Vagina (tissue), 2 donors: ENCODE measurements at places on chromosomes 7 and 10. TPM values are rescaled to one million over a fixed set of nuclear protein-coding genes. Genes with fewer than 3 reads are reported as not detected.

The SEMA3D gene
- total RNA-seq, result 2.2 TPM

DNA sequence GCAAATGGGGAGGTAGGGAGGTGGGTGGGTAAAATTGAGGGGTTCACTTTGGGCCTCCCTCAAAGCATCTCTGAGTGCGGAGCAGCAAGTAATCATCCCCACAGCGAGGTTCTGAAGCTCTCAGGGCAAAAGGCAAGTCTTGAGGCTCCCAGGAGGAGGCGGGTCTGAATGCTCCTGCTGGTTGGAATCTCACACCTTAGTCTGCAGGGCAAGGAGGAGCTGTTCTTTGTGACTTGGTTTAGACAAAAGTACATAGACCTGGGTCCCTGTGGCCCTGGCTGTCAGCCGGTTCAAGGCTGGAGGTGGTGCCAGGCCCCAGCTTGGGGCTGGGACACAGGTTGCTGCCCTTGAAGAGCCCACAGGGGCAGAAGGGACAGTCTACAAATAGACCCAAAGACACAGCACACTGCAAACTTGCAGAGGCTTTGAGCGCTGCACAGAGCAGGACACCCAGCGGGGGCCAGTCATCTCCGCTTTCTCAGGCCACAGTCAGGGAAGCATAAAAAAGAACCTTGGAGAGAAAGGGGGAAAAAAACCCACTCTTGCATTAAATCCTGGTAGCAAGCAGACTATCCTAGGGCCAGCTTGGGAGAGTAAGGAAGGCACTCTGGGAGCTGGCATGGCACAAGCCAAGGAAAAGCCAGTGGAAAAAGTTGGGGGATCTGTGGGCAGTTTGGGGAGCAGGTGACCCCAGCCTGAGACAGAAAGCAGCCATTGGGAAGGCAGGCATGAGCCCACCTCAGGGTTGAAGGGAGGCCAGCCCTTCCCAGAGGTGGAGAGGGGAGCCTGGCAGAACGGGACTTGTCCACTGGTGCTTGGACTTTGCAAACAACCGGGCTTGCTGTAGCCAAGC, 926 bp upstream of the C10orf71 start:
- H3K4me1 ChIP-seq, result peaks cover 13% of the 10 kb centered on the region
- H3K27me3 ChIP-seq, result no peaks in the 10 kb centered on the region
- no peaks in the 10 kb centered on the region for H3K36me3 ChIP-seq
- no peak for DNase-seq
- no peak overlapping the region for H3K27ac ChIP-seq
- H3K4me3 ChIP-seq, result no peak overlapping the region

- no peaks in the 10 kb centered on the region for H3K36me3 ChIP-seq
- H3K27me3 ChIP-seq, result no peaks in the 10 kb centered on the region
- H3K27ac ChIP-seq, result no peak overlapping the region
- H3K4me3 ChIP-seq, result no peak overlapping the region
- DNase-seq, result no peak
Measured at GRCh38 chr10:131694168-131694780, 206.5 kb upstream of the PPP2R2D start.

The VIPR2 gene
- 11.3 TPM for total RNA-seq

The GAD2 gene
- not detected for total RNA-seq

The OPALIN gene
- total RNA-seq, result not detected

The ANKIB1 gene
- total RNA-seq, result 27.7 TPM

GRCh38 chr10:27743877-27744801, 1.5 kb downstream of the MKX start:
- peak overlapping the region; percentile 76 for H3K27ac ChIP-seq
- peak overlapping the region; percentile 70 for H3K4me3 ChIP-seq
- no peak for DNase-seq

The ECHDC3 gene
- total RNA-seq, result 44.2 TPM

DNA sequence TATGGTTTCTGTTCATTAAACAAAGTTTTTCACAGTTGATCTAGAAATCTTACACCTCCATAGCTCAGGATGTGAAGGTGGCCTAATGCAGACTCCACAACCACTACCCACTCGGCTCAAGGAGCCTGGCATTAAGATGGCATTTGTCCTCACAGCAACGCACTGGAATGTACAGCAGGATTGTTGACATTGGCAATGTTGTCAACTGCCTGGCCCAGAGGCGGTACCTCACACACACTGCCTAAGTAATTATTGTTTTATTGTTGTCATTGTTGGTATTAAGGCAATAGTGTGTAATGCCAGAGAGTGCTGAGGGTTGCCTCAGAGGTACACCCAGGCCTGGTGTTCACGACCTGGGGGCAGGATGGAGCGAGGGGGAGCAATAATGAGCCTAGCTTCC, 38.3 kb downstream of the LRRC18 start:
- H3K27me3 ChIP-seq, result no peaks in the 10 kb centered on the region
- H3K27ac ChIP-seq, result no peak overlapping the region
- DNase-seq, result peak; percentile 52
- no peak overlapping the region for H3K4me3 ChIP-seq

The MAP3K8 gene
- total RNA-seq, result 16.5 TPM

The MYPN gene
- total RNA-seq, result not detected

The ADCYAP1R1 gene
- total RNA-seq, result 12.0 TPM

DNA sequence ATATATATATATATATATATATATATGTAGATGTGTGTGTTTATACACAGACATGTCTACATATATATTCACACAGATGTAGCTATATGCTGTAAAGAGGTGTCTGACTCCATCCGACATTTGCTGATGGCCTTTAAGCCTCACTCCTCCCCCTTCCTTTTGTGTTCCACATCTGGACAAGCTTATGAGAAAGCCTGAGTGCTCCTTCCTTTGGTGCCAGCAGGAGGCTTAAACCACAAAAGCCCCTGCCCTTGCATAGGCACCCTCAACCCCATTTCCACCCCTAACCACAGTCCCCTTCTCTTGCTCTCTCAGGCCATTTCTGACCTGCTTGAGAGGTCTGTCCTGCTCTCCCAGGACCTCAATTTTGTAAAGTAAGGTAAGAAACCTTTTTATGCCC, 98.7 kb downstream of the SVOPL start:
- H3K4me1 ChIP-seq, result no peaks in the 10 kb centered on the region
- H3K27ac ChIP-seq, result no peak overlapping the region
- no peak overlapping the region for H3K4me3 ChIP-seq
- no peak for DNase-seq
- H3K36me3 ChIP-seq, result no peaks in the 10 kb centered on the region

The GOLGA7B gene
- total RNA-seq, result 2.5 TPM

DNA sequence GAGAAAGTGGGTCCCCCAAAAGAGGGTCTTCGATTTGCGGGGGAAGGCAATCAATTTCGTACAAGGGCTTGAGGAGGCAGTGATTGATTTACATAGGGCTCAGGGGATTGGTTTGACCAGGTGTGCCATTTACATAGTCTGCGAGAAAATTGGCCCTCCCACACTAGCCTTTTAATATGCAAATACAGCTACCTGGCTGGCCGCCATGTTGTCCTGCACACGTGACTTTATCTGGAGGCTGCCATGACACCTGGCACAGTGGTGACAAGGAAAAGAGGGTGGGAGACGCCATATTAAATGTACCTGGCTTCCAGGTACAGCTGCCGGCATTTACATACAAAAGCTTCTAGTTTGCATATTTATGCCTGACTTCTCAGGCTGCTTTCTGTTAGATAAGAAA, 1577.2 kb upstream of the LRRTM3 start:
- DNase-seq, result no peak
- H3K4me1 ChIP-seq, result no peaks in the 10 kb centered on the region
- H3K4me3 ChIP-seq, result no peak overlapping the region
- H3K27ac ChIP-seq, result no peak overlapping the region

The DPP6 gene
- total RNA-seq, result 7.9 TPM

GRCh38 chr7:79050603-79051002, 402.9 kb downstream of the MAGI2 start:
- DNase-seq, result no peak
- H3K27me3 ChIP-seq, result no peaks in the 10 kb centered on the region
- no peaks in the 10 kb centered on the region for H3K36me3 ChIP-seq
- no peak overlapping the region for H3K27ac ChIP-seq
- no peak overlapping the region for H3K4me3 ChIP-seq
- no peaks in the 10 kb centered on the region for H3K4me1 ChIP-seq

The RNF32 gene
- total RNA-seq, result not detected

- H3K27me3 ChIP-seq, result no peaks in the 10 kb centered on the region
- no peaks in the 10 kb centered on the region for H3K4me1 ChIP-seq
- no peak overlapping the region for H3K27ac ChIP-seq
- no peak overlapping the region for H3K4me3 ChIP-seq
- DNase-seq, result no peak
Measured at GRCh38 chr7:70494225-70495032, 637.5 kb upstream of the GALNT17 start.

DNA sequence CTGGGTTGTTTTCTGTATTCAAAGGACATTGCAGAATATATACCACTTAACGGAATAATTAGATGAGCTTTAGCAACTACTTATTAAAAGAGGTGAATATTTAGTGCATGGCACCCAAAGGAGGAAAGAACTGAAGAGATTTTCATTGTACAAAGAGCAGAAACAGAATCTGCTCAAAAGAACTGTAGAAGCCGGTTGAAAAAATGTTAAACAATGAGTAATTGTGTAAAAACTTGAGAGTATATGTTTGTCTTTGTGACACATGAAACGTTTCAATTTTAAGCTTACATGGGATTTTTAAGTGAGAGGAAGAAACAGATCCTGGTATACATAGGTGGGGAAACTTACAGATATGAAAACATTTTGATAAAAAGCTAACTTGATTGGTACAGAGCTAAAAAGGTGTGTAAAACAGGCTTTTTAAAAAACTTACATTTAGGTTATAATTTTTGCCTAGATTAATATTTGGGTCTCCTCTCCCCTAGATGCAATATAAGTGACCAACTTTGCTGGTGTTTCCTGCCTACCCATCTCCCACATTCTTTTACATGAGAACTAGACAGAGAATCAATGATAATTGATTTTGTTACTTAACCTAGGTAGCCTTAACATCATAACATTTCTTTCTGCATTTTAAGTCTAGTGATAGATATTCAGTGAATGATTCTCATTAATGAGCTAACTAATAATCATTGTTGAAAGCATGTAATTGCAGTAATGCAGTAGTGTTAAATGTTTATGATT, 6.8 kb downstream of the ARL5B start:
- H3K36me3 ChIP-seq, result no peaks in the 10 kb centered on the region
- H3K27ac ChIP-seq, result no peak overlapping the region
- peaks cover 45% of the 10 kb centered on the region for H3K4me1 ChIP-seq
- H3K27me3 ChIP-seq, result no peaks in the 10 kb centered on the region

GRCh38 chr10:25824050-25824449, 110.0 kb upstream of the MYO3A start:
- H3K4me3 ChIP-seq, result no peak overlapping the region
- no peak for DNase-seq
- H3K27ac ChIP-seq, result no peak overlapping the region
- H3K27me3 ChIP-seq, result no peaks in the 10 kb centered on the region
- H3K36me3 ChIP-seq, result no peaks in the 10 kb centered on the region

The UPK3B gene
- total RNA-seq, result 2.7 TPM

GRCh38 chr7:157601530-157601929, 264.7 kb downstream of the DNAJB6 start:
- no peak for DNase-seq
- H3K27ac ChIP-seq, result no peak overlapping the region
- no peaks in the 10 kb centered on the region for H3K27me3 ChIP-seq
- no peak overlapping the region for H3K4me3 ChIP-seq
- H3K36me3 ChIP-seq, result no peaks in the 10 kb centered on the region
